Uterus (tissue), 4 donors: ENCODE measurements at places on chromosomes 5 and 9. TPM values are rescaled to one million over a fixed set of nuclear protein-coding genes. Genes with fewer than 3 reads are reported as not detected.
A peak's percentile ranks its signal among the peaks of the same experiment; 100 is the strongest.

- no peaks in the 10 kb centered on the region for H3K4me1 ChIP-seq
- H3K36me3 ChIP-seq: no peaks in the 10 kb centered on the region
- H3K27ac ChIP-seq: peak overlapping the region; percentile 77
- no peaks in the 10 kb centered on the region for H3K27me3 ChIP-seq
- H3K4me3 ChIP-seq: no peak overlapping the region
- DNase-seq: no peak
These were observed 41.3 kb upstream of the ROPN1L start for GRCh38 chr5:10400411-10400810.

- H3K36me3 ChIP-seq: no peaks in the 10 kb centered on the region
- no peaks in the 10 kb centered on the region for H3K27me3 ChIP-seq
- no peak overlapping the region for H3K27ac ChIP-seq
- no peak for DNase-seq
These were observed 477.1 kb downstream of the CAAP1 start for GRCh38 chr9:26415528-26415927.

DNA sequence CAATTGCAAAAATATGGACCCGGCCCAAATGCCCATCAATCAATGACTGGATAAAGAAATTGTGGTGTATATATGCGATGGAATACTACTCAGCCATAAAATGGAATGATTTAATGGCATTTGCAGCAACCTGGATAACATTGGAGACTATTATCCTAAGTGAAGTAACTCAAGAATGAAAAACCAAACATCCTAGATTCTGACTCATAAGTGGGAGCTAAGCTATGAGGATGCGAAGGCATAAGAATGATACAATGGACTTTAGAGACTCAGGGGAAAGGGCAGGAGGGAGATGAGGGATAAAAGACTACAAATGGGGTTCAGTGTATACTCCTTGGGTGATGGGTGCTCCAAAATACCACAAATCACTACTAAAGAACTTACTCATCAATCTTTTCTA is 247.6 kb upstream of the FBXL7 start:
- H3K27me3 ChIP-seq: no peaks in the 10 kb centered on the region
- H3K4me1 ChIP-seq: no peaks in the 10 kb centered on the region
- DNase-seq: no peak
- H3K27ac ChIP-seq: no peak overlapping the region

GRCh38 chr5:112594095-112594850 is 143.4 kb upstream of the APC start:
- no peaks in the 10 kb centered on the region for H3K4me1 ChIP-seq
- H3K36me3 ChIP-seq: no peaks in the 10 kb centered on the region
- no peak for DNase-seq

- H3K27me3 ChIP-seq: no peaks in the 10 kb centered on the region
- no peaks in the 10 kb centered on the region for H3K36me3 ChIP-seq
- DNase-seq: no peak
These were observed 265.8 kb downstream of the ADAMTSL1 start for GRCh38 chr9:18739641-18740318.

- H3K27ac ChIP-seq: no peak overlapping the region
- no peak overlapping the region for H3K4me3 ChIP-seq
- no peaks in the 10 kb centered on the region for H3K36me3 ChIP-seq
- H3K27me3 ChIP-seq: no peaks in the 10 kb centered on the region
These were observed 12.0 kb downstream of the CTNNAL1 start for GRCh38 chr9:109001275-109001676.

TMC1 gene
- under 0.01 TPM for total RNA-seq

DNA sequence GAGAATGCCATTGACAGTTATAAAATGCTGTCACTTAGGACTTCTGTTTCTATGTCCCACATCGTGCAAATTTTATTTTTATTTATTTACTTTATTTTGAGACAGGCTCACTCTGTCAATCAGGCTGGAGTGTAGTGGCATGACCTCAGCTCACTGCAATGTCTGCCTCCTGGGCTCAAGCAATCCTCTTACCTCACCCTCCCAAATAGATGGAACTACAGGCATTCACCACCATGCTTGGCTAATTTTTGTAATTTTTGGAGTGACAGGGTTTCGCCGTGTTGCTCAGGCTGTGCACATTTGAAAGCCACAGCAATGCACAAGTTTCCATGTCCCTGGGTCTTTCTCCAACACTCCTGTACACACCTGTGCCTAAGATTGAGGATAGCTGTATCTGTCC is 51.8 kb downstream of the ADAMTS16 start:
- H3K27me3 ChIP-seq: no peaks in the 10 kb centered on the region
- H3K27ac ChIP-seq: no peak overlapping the region
- no peak overlapping the region for H3K4me3 ChIP-seq
- DNase-seq: no peak

DDX4 gene
- not detected for total RNA-seq

GRCh38 chr9:137269231-137269772 is 8.2 kb upstream of the TOR4A start:
- no peaks in the 10 kb centered on the region for H3K36me3 ChIP-seq
- H3K27ac ChIP-seq: peak overlapping the region; percentile 42
- H3K27me3 ChIP-seq: no peaks in the 10 kb centered on the region
- H3K4me1 ChIP-seq: no peaks in the 10 kb centered on the region
- H3K4me3 ChIP-seq: no peak overlapping the region

DNA sequence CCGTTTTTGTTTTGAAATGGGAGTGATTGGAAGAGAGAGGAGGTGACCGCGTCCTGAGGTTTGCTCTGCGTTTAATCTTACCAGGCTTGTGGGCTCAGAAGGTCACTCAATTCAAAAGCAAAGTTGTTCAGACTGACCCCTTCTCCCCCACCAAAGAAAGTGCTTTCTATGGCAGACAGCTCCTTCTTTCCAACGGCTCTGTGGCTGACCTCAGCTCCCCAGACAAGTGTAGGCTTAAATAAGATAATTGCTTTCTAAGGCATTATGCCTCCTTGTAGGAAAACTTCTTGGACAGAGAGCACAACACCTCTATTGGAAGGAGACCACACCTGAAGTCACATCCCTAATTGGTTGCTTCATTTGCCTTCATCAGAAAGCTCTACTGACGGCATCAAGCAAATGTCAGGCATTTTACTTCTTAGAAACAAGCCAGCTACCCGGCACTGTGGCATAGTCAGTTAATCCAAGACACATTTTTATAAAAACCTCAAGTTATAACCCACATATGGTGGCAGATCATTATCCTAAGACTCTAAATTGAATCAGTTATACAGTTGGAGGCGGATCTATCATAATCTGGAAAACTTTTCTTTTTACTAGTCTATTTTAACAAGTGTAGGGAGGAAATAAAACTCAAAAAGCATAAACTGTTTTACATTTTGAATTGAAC is 94.9 kb downstream of the TMEM174 start:
- no peak for DNase-seq
- no peak overlapping the region for H3K27ac ChIP-seq
- H3K27me3 ChIP-seq: no peaks in the 10 kb centered on the region
- no peaks in the 10 kb centered on the region for H3K4me1 ChIP-seq
- H3K36me3 ChIP-seq: no peaks in the 10 kb centered on the region

DNA sequence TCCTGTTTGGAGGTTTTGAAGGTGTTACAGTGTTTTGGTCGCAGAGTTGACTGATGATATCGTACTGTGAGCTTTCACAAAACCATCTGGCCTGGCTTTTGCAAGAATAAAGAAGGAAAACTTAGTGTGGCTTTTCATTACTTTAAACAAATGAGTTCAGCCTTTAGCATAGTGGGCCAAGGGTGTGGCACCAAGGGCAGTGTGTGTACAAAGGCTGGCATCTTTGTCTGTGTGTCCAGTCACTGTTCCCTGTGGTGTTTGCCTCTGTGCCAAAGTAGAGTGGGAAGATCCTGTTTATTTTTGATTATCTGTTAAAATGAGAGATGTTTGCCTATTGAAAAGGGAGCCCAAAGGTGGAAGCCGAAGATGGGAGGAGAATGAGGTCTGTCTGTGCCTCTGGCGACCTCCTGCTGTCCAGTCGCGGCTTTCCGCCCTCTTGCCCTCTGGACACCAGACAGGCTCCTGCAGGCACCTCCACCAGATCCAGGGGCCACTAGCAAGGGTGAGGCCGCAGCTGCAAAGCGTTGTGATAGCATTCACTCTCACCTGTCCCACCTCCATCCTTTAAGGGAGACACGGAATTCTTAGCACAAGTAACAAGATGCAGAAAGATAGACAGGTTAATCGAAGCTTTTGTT is 113.7 kb downstream of the TRIO start:
- peaks cover 17% of the 10 kb centered on the region for H3K4me1 ChIP-seq
- H3K36me3 ChIP-seq: no peaks in the 10 kb centered on the region
- H3K27me3 ChIP-seq: no peaks in the 10 kb centered on the region
- H3K27ac ChIP-seq: no peak overlapping the region
- no peak overlapping the region for H3K4me3 ChIP-seq

DNA sequence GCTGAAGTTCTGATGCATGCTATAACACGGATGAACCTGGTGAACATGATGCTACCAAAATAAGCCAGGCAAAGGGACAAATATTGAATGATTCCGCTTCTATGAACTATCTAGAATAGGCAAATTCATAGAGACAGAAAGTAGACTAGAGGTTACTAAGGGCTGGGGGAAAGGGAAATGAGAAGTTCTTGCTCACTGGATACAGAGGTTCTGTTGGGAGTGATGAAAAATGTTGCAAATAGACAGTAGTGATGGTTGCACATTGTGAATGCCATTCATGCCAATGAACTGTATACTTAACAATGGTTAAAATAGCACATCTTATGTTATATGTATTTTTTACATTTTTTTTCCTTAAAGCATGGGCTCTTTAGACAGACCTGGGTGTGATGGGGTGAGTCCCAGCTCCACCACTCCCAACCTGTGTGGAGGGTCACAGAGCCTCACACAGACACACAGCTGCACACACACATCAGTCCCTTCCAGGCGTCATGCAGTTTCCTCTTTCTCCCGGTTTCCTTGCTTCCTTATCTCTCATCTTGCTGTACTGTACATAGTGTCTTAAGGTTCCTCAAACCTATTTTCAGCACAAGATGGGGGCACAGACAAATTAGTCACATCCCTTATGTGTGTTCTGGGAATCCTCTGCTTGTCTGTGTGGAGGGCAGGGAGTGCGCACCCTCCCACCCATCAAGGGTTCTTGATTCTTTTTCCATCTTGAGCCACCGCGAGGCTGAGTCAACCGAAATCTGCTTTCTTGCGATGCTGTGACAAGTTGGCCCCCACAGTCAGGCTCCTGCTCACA is 192.9 kb downstream of the CRB2 start:
- H3K4me3 ChIP-seq: no peak overlapping the region
- no peak overlapping the region for H3K27ac ChIP-seq
- H3K27me3 ChIP-seq: no peaks in the 10 kb centered on the region
- no peak for DNase-seq

- no peak for DNase-seq
- H3K27ac ChIP-seq: peak overlapping the region; percentile 73
- H3K27me3 ChIP-seq: no peaks in the 10 kb centered on the region
These were observed 239.6 kb downstream of the FANCC start for GRCh38 chr9:95077766-95078370.

DNA sequence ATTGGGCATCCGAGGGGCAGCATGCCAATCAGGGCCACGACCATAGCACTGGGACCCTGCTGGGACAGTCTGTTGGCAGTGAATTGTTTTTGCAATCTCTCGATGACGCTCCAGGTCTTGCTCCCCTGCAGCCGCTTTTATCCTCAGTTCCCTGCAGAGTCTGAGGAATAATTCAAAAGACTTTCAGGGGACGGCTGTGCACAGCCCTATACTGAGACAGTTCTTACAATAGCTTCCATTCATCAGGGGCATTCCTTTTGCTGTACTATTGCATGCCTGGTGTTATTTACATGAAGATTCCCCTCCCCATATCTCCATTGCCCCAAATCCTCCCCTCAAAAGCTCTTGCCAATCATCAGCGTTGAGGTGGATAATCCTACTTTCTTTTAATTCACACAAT is 163.3 kb upstream of the WWC1 start:
- H3K27me3 ChIP-seq: no peaks in the 10 kb centered on the region
- no peak for DNase-seq
- H3K27ac ChIP-seq: no peak overlapping the region
- no peaks in the 10 kb centered on the region for H3K36me3 ChIP-seq
- no peak overlapping the region for H3K4me3 ChIP-seq

CMYA5 gene
- total RNA-seq: 15.8 TPM

DNA sequence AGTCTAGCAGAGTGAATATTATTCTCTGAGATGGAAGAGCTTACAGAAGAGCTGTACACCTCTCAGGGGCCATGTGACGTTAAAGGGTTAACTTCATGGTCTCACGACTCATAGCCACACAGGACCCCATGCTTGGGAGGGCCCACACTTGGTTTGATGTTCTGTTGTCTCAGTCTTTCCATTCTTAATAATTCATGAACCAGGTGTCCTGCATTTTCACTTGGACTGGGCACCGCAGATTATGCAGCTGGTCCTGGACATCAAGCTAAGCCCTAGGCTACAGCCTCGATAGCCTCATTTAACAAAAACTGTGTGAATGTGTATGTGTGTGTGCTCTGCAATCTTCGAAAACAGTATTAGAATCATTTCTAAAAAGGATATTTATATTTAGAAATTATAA is 323.5 kb downstream of the PLK2 start:
- no peak for DNase-seq
- H3K4me3 ChIP-seq: no peak overlapping the region
- H3K27me3 ChIP-seq: no peaks in the 10 kb centered on the region
- no peak overlapping the region for H3K27ac ChIP-seq
- no peaks in the 10 kb centered on the region for H3K36me3 ChIP-seq
- H3K4me1 ChIP-seq: no peaks in the 10 kb centered on the region
